NCI-H1105 (cell line): ENCODE measurements at places on chromosomes 5 and 9.

GRCh38 chr5:16659536-16659935 lies 42.7 kb upstream of the RETREG1 start:
- no peak for DNase-seq

DNA sequence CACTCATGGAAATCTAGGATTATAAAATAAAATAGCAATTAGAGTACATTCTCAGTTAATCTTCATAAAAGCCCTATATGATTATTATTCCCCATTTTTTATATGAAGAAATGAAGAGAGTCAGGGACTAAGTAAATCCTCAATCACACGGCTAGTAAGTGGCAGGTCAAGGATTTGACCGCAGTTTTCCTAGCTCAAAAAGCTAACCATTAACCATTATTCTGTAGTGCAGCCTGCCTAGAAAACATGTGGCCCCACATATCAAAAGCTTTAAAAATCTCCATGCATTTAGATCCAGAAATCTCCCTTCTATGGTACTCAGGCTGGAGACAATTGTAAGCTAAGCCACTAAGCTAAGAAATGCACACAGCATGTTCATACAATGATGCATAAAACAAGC lies 21.4 kb downstream of the EPB41L4A start:
- DNase-seq = no peak

DNA sequence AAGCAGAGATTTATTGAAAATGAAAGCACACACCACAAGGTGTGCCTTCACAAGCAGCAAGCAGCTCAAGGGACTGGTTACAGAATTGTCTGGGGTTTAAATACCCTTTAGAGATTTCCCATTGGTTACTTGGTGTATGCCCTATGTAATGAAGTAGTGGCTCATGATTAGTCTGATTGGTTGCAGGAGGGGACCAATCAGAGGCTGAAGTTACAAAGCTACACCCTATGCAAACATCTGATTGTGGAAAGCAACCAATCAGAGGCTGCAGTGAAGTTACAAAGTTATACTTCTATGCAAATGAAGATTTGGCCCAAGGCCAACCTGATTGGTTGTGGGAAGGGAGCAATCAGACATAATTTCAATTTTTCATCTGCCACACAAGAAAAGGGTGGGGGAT lies 119.9 kb downstream of the C9orf152 start:
- DNase-seq = no peak

GRCh38 chr9:137055385-137056364 lies 1.8 kb upstream of the ENTPD2 start:
- DNase-seq = no peak

- no peak for DNase-seq
Measured at GRCh38 chr5:79181419-79182022, 54.4 kb upstream of the JMY start.

- no peak for DNase-seq
Measured at GRCh38 chr5:3029396-3029795, 277.9 kb upstream of the IRX2 start.

GRCh38 chr5:10649666-10650380 lies 86.0 kb downstream of the ANKRD33B start:
- no peak for DNase-seq

GRCh38 chr5:20276959-20277263 lies 288.9 kb upstream of the CDH18 start:
- no peak for DNase-seq
